ENCODE measurements at places on chromosomes 7 and 10.

GRCh38 chr7:73647725-73648592 is 19.7 kb upstream of the VPS37D start:
- no peak for DNase-seq

DNA sequence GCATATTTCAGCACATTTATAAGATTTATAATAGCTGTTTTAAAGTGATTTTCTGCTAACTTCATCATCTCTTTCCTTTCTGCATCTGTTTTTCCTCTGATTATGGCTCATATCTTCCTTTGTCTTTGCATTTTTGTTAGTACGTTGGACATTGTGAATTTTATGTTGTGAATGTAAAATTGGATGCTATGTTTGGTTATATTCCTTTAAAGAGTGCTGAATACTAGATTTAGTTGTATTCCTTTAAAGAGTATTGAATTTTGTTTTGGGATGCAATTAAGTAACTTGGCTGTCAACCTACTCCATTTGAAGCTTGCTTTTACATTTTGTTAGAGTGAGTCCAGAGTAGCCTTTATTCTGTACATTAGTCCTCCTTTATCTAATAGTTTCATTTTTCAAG is 81.2 kb downstream of the ZNF777 start:
- no peak for DNase-seq

DNA sequence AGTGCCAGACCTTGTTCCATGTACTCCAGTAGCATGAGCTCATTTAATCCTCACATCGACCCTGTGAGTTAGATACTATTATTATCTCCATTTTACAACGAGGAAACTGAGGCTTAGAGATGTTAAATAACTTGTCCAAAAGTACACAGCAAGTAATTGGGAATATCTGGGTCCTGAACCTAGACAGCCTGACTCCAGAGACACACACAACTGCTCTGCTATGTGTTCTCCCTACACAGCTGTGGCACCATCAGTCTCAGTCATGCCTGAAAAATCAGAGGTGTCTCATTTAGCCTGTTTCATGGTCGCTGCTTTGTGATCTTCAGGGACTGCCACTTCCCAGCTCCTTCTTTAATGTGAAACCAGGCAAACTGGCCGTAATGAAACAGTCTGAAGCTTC is 56.5 kb downstream of the COL1A2 start:
- no peak for DNase-seq

DNA sequence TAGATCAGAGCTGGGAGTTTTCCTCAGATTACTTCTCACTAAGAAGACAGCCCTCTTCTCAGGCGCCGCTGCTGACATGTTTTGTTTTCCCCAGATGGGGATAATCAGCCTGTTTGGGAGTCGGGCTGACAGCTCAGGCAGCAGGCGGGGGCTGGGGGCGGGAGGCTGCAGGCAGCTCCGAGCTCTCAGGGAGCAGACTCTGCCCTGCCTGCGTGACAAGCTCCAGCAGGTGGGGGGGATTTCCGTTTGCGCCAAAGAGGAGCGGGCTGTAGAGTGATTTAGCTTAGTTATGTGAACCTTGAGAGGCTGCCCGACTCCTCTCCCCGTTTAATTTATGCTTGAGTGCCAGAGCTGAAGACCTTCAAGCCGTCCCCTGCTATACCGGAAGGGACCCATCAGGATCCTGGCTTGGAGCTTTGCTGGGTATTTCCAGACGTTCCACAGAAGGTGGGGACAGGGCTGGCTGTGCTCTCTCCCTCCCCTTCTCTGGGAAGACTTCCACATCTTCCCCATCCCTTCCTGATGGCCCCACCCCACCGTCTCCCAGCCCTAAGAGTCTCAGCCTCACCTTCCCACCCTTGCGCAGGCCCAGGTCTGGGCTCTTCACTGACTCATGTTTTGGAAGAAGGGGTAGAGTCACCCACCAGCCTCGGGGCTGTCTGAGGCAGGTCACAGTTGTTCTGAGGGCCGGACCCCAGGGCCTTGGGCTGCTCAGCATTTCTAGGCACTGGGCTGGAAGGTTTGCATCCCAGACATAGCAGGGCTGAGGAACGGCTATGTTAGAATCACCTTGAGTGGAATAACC is 24.7 kb upstream of the ADCYAP1R1 start:
- DNase-seq: no peak

GRCh38 chr7:37467002-37467401 is 18.3 kb upstream of the ELMO1 start:
- no peak for DNase-seq

- DNase-seq: no peak
Observed at GRCh38 chr10:99393683-99394082, 36.7 kb downstream of the GOT1 start.

- no peak for DNase-seq
Observed at GRCh38 chr7:140390466-140391190, 7.7 kb downstream of the SLC37A3 start.

DNA sequence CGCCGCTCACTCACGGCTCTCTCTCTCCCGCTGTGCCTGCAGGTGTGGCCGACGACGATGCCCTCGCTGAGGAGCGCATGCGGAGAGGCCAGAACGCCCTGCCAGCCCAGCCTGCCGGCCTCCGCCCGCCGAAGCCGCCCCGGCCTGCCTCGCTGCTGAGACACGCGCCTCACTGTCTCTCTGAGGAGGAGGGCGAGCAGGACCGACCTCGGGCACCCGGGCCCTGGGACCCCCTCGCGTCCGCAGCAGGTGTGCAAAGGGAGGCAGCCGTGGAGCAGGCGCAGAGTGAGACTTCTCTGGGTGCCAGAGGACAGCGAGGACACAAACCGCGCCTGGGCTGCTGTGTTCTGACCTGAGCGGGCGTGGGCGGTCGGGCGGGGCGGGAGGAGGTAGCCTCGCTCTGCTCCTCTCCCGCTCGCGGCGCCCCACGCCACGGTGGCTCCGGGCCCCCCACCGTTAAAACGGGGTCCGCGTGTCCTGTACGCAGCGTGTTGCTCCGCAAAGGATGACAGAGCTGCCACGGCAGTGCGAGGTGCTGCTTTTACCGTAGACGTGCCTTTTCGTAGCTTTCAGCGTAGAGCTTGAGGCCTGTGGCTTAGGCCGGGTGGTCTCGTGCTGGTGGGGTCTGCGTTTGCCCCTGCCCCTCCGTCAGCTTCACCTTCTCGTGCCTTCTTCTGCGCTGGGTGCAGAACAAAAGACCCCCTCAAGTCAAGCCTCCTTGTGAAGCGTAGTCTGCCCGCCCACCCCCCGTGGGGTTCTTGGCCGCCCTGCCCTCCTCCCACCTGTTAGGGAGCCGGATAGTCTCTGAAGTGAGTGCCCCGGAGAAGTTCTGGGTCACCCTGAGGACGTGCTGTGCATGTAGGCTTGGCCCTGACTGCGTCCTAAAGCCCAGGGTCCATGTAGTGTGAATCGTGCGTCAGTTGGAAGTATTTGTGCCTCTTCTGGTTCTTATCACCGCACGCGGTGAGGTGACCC is 73.2 kb downstream of the DNAJB6 start:
- DNase-seq: no peak

- DNase-seq: no peak
Observed at GRCh38 chr7:88346357-88346756, 39.7 kb upstream of the STEAP4 start.

- no peak for DNase-seq
Observed at GRCh38 chr7:118372530-118372929, 148.0 kb downstream of the ANKRD7 start.

GRCh38 chr10:73865107-73865458 is 9.3 kb downstream of the CAMK2G start:
- DNase-seq: no peak

GRCh38 chr7:117212969-117213877 is 109.6 kb downstream of the WNT2 start:
- peak; percentile 43 for DNase-seq

- DNase-seq: no peak
Observed at GRCh38 chr7:11570922-11571550, 261.0 kb downstream of the THSD7A start.

- peak; percentile 30 for DNase-seq
Observed at GRCh38 chr7:124765401-124766352, at the start of gene GPR37. TSS of gene GPR37 (minus strand) at chr7:124765792. CDS start at chr7:124764976, 816 bp downstream.

- DNase-seq: no peak
Observed at GRCh38 chr7:50363327-50364060, 59.0 kb downstream of the IKZF1 start.

- DNase-seq: no peak
Observed at GRCh38 chr7:108248821-108249220, 118.7 kb upstream of the LAMB4 start.

DNA sequence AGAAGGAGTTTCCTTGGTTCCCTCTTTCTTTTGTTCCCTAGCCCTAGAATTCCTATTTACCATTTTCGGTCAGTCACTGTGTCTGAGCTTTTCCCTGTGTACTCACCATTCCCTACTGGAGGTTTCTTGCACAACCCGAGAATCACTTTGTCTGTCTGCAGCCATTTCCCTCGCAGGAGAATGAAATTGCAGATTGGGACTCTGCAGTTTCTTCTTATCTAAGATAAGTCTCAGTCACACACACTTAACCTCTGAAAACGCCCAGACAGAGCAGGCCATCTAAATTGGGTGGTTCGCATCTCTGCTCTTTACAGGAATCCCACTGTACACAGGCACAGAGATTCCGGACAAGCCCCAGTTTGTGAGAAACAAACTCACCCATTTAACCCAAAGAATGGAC is 58.6 kb upstream of the CNTNAP2 start:
- DNase-seq: no peak

DNA sequence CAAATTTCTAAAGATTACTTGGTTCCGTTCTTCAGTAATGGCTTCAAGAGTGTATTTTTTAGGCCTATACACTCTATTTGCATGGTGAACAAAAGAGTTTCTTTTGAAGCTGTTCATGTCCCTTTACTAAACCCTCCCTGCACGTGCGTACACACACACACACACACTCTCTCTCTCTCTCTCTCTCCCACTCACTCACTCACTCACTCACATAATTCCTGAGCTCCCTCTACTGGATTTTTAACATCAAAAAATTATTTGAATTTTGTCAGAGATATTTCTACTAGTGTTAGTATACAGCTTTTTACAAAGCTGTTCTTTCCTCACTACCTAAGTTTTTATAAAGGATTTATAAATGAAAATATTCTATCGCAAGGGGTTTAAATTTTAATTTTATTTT is 85.9 kb downstream of the UBE3C start:
- DNase-seq: no peak
